ENCODE measurements at places on chromosomes 3 and 15. TPM values are rescaled to one million over a fixed set of nuclear protein-coding genes. Genes with fewer than 3 reads are reported as not detected.

The SMCO1 gene
- polyA plus RNA-seq = 2.3 TPM

The ABHD14A gene
- 8.4 TPM for polyA plus RNA-seq

The FBXL2 gene
- 10.8 TPM for polyA plus RNA-seq

The ACAN gene
- polyA plus RNA-seq = 11.5 TPM

The KLHL40 gene
- 138 TPM for polyA plus RNA-seq

The LEKR1 gene
- polyA plus RNA-seq = 1.4 TPM

The ADAMTS9 gene
- polyA plus RNA-seq = 91.7 TPM

The RTP3 gene
- polyA plus RNA-seq = 0.09 TPM

The PGBD4 gene
- 2.2 TPM for polyA plus RNA-seq

The AHSG gene
- 0.61 TPM for polyA plus RNA-seq

The PP2D1 gene
- 0.47 TPM for polyA plus RNA-seq

The ITGA11 gene
- 5.1 TPM for polyA plus RNA-seq

The CPLX3 gene
- 0.11 TPM for polyA plus RNA-seq

The P2RY13 gene
- 1.3 TPM for polyA plus RNA-seq

The NLGN1 gene
- polyA plus RNA-seq = 2.7 TPM

The UBA7 gene
- 18.1 TPM for polyA plus RNA-seq

The CTXND1 gene
- polyA plus RNA-seq = 0.84 TPM

The DAZL gene
- not detected for polyA plus RNA-seq

The ZMYND10 gene
- polyA plus RNA-seq = 0.82 TPM

The GALK2 gene
- polyA plus RNA-seq = 14.4 TPM

The FANCI gene
- polyA plus RNA-seq = 14.6 TPM

The CHRNA7 gene
- polyA plus RNA-seq = 5.1 TPM

The UNC13C gene
- 2.7 TPM for polyA plus RNA-seq

The NECTIN3 gene
- 39.5 TPM for polyA plus RNA-seq

The CEMIP gene
- 1.5 TPM for polyA plus RNA-seq

The ALG1L2 gene
- polyA plus RNA-seq = 1.7 TPM

The CRYBG3 gene
- polyA plus RNA-seq = 27.1 TPM

The PEX11A gene
- polyA plus RNA-seq = 6.8 TPM

The EFCC1 gene
- 1.3 TPM for polyA plus RNA-seq

The CCDC13 gene
- 0.20 TPM for polyA plus RNA-seq

The C3orf52 gene
- polyA plus RNA-seq = 3.6 TPM

The PCLAF gene
- polyA plus RNA-seq = 21.5 TPM

The GUCA1C gene
- not detected for polyA plus RNA-seq

Data from muscle of arm (tissue), 14 donors.